ENCODE measurements at places on chromosomes 3 and 15.

GRCh38 chr3:133563186-133563591 is 10.3 kb upstream of the CDV3 start:
- DNase-seq, result no peak

GRCh38 chr3:44654039-44654438 is 5.5 kb downstream of the ZNF35 start:
- no peak for DNase-seq

GRCh38 chr3:181691901-181692300 is 19.8 kb upstream of the SOX2 start:
- no peak for DNase-seq

DNA sequence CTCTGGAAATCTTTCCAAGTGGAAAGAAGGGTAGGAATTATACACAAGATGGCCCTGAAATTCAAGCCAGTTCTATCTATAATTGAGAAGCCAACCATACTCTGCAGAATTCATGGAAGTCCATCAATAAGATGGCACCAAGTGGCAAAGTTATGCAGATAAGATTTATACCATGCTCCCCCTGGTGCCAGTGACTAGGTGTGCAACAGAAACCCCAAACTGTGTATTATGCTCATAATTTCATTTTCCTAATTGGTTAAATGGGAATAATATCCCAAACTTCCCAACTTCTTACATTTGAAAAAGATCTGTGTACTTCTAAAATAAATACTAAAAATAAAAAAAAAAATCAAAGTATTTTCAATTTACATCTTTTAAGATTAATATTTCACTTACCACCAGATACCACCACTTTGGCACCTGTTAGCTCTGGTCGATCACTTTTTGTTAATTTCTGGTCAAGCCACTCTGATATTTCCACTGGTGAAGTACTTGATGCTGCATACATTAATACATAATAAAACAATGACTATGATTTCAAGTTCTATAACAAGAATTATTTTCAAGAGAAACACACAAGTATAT is 25.9 kb downstream of the ETFA start:
- DNase-seq, result no peak

DNA sequence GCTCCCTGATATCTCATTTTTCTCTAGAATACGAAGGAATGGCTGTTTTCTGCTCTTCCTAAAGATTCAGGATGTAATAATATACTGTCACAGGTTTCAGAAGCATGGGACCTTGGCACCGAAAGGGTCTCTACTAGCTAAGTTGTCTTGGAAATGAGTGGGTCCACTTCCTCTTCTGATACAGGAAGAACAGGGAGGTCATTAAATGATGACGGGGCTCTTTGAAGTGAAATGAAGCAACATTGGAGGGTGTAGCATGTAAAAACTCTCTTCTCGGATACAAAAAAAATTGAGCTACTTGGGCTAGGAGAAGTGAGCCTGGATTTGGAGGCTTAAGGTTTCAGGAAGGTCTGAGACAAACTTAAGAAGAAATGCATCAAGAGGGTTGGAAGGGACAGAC is 349.8 kb upstream of the TPRG1 start:
- DNase-seq, result no peak

GRCh38 chr3:188598894-188599293 is 444.9 kb downstream of the LPP start:
- DNase-seq, result no peak

GRCh38 chr3:14906355-14906971 is 40.9 kb upstream of the NR2C2 start:
- no peak for DNase-seq

DNA sequence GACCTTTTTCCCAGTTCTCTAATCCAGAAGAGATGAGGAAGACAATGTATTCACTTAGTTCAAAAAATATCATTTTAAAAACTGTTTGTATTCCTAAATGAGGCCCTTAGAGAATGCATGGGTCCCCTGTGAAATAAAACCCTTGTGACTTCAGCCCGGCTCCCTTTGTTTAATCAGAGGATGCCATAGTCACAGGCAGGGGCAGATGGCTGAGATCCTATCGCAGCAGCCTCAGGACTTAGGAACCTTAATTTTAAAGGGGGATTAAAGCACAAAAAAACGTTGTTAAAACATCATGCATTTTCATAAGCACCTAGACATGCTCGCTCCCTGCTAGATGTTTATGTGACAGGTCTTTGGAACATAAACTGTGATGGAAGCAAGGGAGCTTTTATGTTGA is 176.6 kb downstream of the IL20RB start:
- no peak for DNase-seq

- no peak for DNase-seq
Measured at GRCh38 chr3:48408823-48409281, 21.0 kb downstream of the PLXNB1 start.

GRCh38 chr3:122104515-122105194 is 49.5 kb downstream of the CD86 start:
- DNase-seq, result no peak

GRCh38 chr15:66494262-66494661 is 3.3 kb downstream of the SNAPC5 start:
- no peak for DNase-seq

- no peak for DNase-seq
Measured at GRCh38 chr3:99753268-99753975, 64.2 kb upstream of the CMSS1 start.

GRCh38 chr3:72595927-72596610 is 252.2 kb downstream of the SHQ1 start:
- DNase-seq, result no peak

DNA sequence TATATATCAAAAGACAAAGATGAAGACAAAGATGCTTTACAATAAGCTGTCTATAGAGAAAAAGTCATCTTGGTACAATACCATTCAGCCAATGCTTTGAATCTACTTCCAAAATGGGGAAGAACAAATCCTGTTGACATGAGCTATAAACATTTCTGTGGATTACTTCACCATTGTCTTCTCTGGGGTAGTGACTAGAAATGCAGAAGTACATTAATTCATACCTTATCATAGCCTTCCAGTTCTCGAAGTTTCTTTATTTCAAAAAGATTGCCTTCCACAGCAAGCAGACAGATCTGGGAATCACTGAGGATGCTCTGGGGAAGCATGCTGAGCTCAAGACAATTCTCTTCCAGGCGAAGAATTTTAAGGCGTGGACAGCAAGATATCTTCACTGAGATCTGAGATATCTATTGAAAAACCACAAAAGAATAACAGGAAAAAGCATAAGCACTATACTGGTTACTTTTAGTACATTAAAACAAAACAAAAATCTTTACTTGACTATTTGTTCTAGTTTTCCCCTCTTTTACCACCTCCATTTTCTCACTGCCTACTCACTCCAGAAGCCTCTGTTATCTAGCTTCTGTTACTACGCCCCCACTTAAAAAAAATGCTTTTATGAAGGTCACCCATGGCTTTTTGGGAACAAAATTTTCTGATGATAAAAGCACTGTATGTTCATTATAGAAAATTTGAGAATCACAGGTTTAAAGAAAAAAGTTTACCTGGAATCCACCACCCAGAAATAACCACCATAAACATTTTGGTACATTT is 3.6 kb downstream of the LRRC57 start:
- DNase-seq, result no peak

DNA sequence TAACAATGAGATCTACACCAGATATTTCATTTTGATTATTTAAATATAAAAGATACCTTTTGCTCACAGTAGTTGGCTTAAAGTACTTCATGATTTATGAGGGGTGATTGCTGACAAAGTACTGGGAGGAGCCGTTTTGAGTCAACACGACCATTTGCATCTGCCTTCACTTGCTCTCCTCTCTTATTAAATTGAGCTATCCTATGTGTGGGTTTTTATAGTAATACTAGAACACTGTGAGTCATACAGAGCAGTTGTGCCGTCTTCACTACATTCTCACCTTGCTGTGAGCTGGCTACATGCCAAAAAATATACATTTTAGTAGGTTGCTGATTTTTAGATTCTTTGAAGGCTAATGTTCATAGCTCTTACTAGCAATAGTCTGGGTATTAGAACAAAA is 161.2 kb downstream of the ALCAM start:
- no peak for DNase-seq

DNA sequence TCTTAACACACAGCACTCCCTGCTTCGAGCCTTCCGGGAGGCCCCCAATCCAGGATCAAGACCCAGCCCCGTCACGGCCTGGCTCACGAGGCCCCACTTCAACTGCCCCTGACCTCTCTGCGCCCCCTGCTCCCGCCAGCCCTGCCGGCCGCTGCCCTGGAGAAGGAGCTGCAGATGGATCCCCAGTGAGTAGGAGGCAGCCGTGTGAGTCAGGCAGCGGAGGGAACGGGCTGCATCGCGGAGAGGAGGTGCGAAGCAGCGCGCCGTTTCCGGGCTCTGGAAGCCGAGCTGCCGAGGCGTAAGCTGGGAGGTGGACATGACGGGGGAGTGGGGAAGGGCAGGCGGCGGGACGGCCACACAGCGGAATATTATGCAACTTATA is 133.4 kb downstream of the TPRA1 start:
- no peak for DNase-seq

- DNase-seq, result no peak
Measured at GRCh38 chr3:18153571-18154173, 271.5 kb downstream of the SATB1 start.

DNA sequence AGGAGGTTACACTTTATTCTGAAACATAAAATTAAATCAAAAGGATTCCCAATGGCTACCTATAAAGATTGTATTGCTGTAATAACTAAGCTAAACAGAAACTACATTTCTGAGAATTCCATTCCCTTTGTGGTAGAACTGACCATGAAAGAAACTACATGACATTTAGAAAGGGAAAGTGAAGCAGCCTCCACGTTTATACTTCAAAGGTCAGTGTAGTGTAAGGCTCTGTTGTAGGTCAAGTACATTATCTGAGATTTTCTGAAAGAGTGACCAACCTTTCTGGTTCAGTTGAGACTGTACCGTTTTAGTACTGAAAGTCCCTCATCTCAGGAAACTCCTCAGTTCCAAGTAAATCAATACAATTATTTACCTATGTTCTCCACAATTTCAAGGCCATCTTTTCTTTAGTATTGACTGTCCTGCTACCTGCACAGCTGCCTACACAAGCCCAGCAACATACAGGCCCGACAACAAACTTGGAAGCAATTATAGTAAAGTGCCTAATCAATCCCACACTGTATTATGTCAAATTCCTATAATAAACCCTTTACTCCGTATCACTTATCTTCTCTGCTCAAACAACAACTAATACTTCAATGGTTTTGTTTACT is 343.0 kb downstream of the PLOD2 start:
- no peak for DNase-seq

DNA sequence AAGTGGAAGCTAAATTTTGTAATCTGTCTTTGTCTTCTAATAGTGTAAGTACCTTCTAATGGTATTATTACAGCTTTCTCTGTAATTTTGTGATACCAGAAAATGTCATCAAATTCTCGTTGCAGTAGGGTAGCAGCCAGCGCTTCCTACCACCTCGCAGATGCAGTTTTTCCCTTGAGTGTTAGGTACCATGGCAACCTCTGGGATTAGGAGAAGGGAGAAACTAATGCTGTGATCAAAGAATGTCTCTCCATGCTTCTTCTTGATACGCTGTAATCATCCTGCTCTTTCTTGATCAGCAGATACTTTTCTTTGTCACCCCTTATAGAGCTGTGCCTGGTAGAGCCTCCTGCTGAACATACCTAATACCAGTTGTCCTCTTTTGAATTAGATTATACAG is 27.7 kb downstream of the SRP14 start:
- no peak for DNase-seq

GRCh38 chr3:100226712-100227429 is 33.9 kb upstream of the TBC1D23 start:
- DNase-seq, result no peak

- no peak for DNase-seq
Measured at GRCh38 chr3:77040926-77041722, 1.2 kb downstream of the ROBO2 start.

DNA sequence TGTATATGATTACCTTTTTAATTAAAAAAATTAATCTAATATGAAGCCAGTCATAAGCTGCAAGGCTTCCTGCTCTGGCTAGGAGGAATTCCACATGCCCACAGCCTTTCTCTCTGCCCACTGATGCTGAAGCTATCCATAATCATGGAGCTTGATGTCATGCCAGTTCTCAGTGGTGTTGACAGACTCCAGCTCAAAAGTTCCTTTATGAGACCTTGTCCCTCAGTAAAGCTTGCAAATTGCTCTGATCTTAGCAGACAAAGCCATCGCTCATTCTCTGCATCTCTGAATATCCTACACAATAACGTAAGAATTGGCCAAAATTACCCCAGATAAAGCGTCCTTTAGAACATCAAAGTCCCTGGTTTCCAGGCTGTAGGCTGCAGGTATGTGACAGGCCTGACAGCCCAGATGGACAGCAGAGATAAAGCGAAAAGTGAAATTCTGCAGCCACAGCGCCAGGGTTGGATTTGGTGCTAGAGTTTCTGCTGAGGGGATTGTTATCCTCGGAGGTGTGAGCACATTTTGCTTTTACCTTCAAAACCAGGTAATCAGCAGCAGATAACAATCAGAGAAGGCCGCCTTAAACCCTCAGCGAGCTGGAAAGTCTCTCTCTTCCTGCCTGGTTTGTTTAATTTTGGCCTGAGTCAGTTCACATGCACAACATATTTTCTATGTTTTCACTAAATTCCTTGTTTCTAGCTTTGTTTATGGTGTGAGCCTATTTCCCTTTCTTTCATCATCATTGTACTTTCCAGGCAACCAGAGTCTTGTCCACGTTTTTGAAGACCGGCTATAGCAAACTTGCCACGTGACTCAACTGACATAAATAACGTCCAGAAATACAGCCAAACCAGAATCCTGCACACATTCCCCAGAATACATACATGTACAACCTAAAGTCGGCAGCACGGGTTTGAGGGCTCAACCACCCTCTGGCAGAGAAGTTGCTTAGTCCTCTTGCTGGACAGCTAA is 36.6 kb upstream of the ALDH1A3 start:
- no peak for DNase-seq

DNA sequence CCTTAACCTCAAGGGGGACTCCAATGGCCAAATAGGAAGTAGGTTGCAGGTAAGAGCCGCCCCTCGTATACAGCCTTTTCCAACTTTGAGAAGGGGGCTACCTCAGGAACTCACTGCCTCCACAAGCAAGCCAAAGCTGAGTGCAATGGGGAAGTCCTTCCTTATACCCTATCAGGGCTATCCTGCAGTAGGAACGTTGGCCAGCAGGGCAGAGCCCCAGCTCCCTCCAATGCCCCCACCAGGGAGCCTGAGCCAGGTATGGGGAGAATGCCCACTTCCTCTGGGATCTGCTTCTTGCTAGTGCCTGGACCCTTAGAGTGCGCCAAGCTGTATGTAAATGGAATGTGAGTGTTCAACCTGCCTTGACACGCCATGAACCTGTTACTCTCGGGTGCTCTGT is 16.3 kb downstream of the CACNA2D2 start:
- DNase-seq, result no peak

DNA sequence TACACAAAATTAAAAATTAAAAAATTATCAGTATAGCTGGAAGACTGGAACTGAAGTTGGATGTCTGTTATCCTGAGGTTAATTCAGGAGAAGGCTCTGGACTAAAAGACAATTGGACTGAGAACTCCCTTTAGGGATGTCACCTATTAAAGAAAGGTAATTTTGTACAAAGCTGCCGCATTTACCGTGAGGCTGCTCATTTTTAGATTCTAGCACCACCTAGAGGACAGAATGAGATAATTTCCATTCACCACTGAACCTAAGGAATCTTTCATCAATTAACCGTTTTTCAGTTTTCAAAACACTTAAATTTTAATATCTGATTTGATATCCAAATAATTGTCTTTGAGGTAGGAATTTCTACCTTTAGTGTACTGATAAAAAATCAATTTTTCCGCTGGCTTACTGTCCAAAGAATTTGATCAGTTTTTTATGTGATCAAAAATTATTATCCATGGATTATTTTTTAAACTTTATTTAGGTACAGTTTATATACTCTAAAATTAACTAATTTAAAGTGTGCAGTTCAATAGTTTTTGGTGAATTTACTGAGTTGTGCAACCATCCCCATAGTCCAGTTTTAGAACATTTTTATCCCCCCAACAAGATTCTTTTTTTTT is 106.7 kb upstream of the TNIK start:
- DNase-seq, result no peak

All from cortex of kidney (tissue), 1 donor.